Activated CD4-positive, alpha-beta T cell treated with anti-CD3 and anti-CD28 coated beads for 36 hours (primary cell): ENCODE measurements at places on chromosomes 6 and 20. TPM values are rescaled to one million over a fixed set of nuclear protein-coding genes. Genes with fewer than 3 reads are reported as not detected.

Gene GSTA4
- total RNA-seq, result 28.9 TPM

Gene CFAP61
- 0.39 TPM for total RNA-seq

- no peak overlapping the region for H3K4me3 ChIP-seq
- DNase-seq, result no peak
- no peak overlapping the region for H3K27ac ChIP-seq
These were observed 40.1 kb downstream of the TRMT6 start for GRCh38 chr20:5910186-5910585.

- no peak overlapping the region for H3K4me3 ChIP-seq
- H3K36me3 ChIP-seq, result peaks cover 24% of the 10 kb centered on the region
- no peak for DNase-seq
- H3K27me3 ChIP-seq, result no peaks in the 10 kb centered on the region
These were observed 72.4 kb downstream of the ASCC3 start for GRCh38 chr6:100808638-100809275.

- no peak overlapping the region for H3K4me3 ChIP-seq
- no peak overlapping the region for H3K27ac ChIP-seq
- H3K36me3 ChIP-seq, result no peaks in the 10 kb centered on the region
- DNase-seq, result no peak
- no peaks in the 10 kb centered on the region for H3K27me3 ChIP-seq
These were observed 613.1 kb downstream of the PKHD1 start for GRCh38 chr6:51474022-51474975.

- peaks cover 8% of the 10 kb centered on the region for H3K4me1 ChIP-seq
- H3K27me3 ChIP-seq, result no peaks in the 10 kb centered on the region
- peak; percentile 29 for DNase-seq
- H3K27ac ChIP-seq, result no peak overlapping the region
- H3K36me3 ChIP-seq, result no peaks in the 10 kb centered on the region
- no peak overlapping the region for H3K4me3 ChIP-seq
These were observed 21.8 kb downstream of the FAM209B start for GRCh38 chr20:56554869-56555268.
